ENCODE measurements at places on chromosomes 1 and 21. TPM values are rescaled to one million over a fixed set of nuclear protein-coding genes. Genes with fewer than 3 reads are reported as not detected.

MXRA8 gene
- total RNA-seq = 106 TPM

HES5 gene
- total RNA-seq = 0.71 TPM

TNFRSF1B gene
- total RNA-seq = 0.27 TPM

KCND3 gene
- total RNA-seq = under 0.01 TPM

OVAAL gene
- not detected for total RNA-seq

SPATA45 gene
- total RNA-seq = not detected

CASQ1 gene
- not detected for total RNA-seq

CRYZL1 gene
- 12.6 TPM for total RNA-seq

HNRNPU gene
- total RNA-seq = 271 TPM

RHEX gene
- total RNA-seq = 0.82 TPM

MANEAL gene
- total RNA-seq = 8.7 TPM
